ENCODE measurements at places on chromosomes 16 and 17. TPM values are rescaled to one million over a fixed set of nuclear protein-coding genes. Genes with fewer than 3 reads are reported as not detected.

HOXB5 gene
- total RNA-seq = 0.36 TPM

TBC1D28 gene
- total RNA-seq = not detected

MYO1D gene
- 89.0 TPM for total RNA-seq

KRT13 gene
- 5.3 TPM for total RNA-seq

SARM1 gene
- 12.8 TPM for total RNA-seq

HS3ST6 gene
- total RNA-seq = not detected

NPIPB9 gene
- 3.2 TPM for total RNA-seq

CEP112 gene
- total RNA-seq = 9.7 TPM

SLC4A1 gene
- not detected for total RNA-seq

CMTM1 gene
- 1.4 TPM for total RNA-seq

EVPLL gene
- total RNA-seq = not detected

KRTAP3-2 gene
- not detected for total RNA-seq

DNAAF1 gene
- 0.13 TPM for total RNA-seq

DNAI2 gene
- total RNA-seq = not detected

KCNAB3 gene
- 1.4 TPM for total RNA-seq

KCNG4 gene
- total RNA-seq = not detected

SLC16A13 gene
- total RNA-seq = 6.2 TPM

SLC52A1 gene
- 0.13 TPM for total RNA-seq

PRSS21 gene
- total RNA-seq = not detected

MARVELD3 gene
- 37.7 TPM for total RNA-seq

IGFALS gene
- total RNA-seq = 11.2 TPM

NPIPA8 gene
- total RNA-seq = not detected

SLC13A2 gene
- 1.2 TPM for total RNA-seq

ITGA3 gene
- 26.3 TPM for total RNA-seq

C16orf87 gene
- 25.1 TPM for total RNA-seq

EIF3C gene
- total RNA-seq = 130 TPM

GJC1 gene
- total RNA-seq = 11.4 TPM

PTGES3L gene
- total RNA-seq = 0.64 TPM

PMP22 gene
- 111 TPM for total RNA-seq

KRT222 gene
- total RNA-seq = 2.8 TPM

NKD1 gene
- 4.1 TPM for total RNA-seq

LPO gene
- total RNA-seq = 0.24 TPM

SLC2A4 gene
- 1.6 TPM for total RNA-seq

MEIOB gene
- 0.60 TPM for total RNA-seq

HAGH gene
- total RNA-seq = 55.6 TPM

ANKRD40CL gene
- total RNA-seq = 3.3 TPM

SEPTIN1 gene
- total RNA-seq = not detected

TPPP3 gene
- 3.2 TPM for total RNA-seq

KRTAP17-1 gene
- not detected for total RNA-seq

TP53TG3C gene
- not detected for total RNA-seq

CCL5 gene
- 0.72 TPM for total RNA-seq

TAOK1 gene
- total RNA-seq = 46.1 TPM

B4GALNT2 gene
- total RNA-seq = 1.3 TPM

SULT1A1 gene
- 15.0 TPM for total RNA-seq

BAIAP2 gene
- 27.1 TPM for total RNA-seq

SCGB1C2 gene
- not detected for total RNA-seq
